ENCODE measurements at places on chromosomes 7 and 10.

DNA sequence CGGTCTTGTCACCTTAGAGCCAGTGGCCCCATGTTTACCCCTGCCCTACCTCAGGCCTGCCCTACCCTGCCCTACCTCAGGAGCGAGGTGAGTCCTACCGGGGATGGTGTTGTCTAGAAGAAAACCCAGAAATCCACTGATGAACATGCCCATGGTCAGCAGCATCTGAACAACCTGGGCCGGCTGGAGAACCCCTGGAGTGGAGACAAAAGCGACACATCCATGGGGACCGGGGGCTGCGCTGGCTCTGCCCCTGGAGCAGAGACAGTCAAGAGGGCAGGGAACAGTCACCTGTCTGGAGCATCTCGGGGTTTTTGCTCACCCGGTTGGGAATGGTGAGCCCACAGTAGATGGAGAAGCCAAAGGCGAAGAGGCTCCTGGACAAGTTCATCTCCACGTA, 36.3 kb downstream of the STRA8 start:
- no peak for DNase-seq

DNA sequence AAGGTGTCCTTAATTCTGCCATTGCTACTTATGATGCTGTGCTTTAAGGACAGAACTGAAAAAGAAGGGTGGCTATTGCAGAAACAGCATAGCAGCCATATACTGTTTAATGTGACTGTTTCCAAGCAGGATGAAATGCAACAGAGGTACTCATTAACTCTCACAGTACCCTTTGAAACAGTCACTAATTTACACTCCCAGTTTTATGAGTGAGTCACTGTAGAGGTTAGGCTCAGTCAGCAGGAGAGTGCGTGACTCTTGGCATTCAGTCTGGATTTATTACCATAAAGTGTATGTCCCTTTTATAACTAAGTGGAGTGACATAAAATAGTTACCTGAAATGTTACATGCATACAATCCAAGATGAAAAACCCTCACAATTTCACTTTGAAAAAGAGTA, 27.7 kb downstream of the ALDH18A1 start:
- no peak for DNase-seq

GRCh38 chr7:2109936-2110609, 122.7 kb downstream of the MAD1L1 start:
- DNase-seq = no peak

- no peak for DNase-seq
Measured at GRCh38 chr7:25897261-25897782, 254.7 kb upstream of the NFE2L3 start.

DNA sequence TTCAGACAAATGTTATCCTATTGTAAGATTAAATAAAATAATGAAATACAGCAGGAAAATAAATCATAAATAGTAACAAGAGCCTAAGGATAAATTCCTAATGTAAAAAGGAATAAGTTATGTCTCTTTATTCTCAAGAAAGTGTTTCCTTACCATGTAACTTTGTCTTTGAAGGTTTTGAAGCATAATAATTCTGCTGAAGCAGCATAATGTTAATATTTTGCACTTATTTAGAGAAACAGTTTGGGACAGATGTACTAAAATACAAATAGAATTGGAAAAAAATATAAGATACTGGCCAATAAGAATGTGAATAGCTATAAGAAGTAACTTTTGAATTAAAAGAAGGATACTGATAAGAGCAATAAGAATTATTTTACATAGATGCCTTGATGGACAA, 45.7 kb downstream of the GRM3 start:
- DNase-seq = no peak

- no peak for DNase-seq
Measured at GRCh38 chr10:3803927-3804741, 19.1 kb upstream of the KLF6 start.

GRCh38 chr10:31886885-31887284, 41.7 kb downstream of the ARHGAP12 start:
- no peak for DNase-seq

DNA sequence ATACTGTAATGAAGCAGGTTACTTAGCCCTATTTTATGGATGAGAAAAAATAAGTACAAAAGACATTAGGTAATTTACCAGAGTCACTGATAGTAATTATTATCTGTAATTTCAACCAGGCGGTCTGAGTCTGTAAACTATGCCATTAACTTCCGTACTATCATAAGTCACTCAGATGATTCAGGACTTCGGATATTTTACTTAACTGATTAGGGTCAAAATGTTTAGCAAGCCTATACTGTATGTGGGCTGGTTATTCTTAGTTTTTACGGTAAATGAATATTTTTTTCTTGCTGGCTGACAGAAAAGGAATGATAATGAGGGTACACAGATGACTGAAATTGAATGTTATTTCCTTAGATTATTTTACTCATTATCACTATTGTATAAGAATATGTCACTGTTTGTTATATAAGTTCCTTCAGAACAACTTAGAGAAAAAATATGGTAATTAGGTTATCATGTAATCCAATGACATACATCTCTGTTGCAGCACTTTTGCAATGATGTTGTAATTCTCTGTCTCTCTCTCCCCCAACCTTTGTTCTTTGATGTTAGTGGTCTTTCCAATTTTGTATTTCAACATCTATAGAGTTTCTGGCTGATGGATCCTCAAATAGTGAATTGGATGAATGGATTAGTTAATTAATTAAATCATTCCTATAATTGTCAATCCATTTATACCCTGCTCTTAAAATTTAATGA, 165.6 kb downstream of the ZEB1 start:
- DNase-seq = no peak

DNA sequence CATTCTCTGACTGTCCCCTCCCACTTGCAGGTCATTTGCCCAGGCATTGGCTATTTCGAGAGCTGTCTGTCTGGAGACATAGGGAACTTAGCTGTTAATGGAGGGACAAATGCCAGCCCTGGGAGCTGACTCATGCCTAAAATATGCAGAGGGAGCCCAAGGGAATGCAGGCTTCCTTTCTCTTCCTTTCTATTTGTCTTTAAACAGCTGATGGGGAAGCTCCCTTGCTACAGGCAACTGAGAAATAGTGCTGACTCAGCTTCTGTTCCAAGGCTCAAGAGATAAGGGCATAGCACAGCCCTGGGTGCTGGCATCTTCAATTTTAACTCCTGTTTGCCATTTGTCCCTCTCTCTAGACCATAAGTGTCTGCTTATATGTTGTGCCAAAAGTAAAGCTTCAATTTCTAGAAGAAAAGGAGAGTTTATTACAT, 82.7 kb upstream of the C1GALT1 start:
- no peak for DNase-seq

DNA sequence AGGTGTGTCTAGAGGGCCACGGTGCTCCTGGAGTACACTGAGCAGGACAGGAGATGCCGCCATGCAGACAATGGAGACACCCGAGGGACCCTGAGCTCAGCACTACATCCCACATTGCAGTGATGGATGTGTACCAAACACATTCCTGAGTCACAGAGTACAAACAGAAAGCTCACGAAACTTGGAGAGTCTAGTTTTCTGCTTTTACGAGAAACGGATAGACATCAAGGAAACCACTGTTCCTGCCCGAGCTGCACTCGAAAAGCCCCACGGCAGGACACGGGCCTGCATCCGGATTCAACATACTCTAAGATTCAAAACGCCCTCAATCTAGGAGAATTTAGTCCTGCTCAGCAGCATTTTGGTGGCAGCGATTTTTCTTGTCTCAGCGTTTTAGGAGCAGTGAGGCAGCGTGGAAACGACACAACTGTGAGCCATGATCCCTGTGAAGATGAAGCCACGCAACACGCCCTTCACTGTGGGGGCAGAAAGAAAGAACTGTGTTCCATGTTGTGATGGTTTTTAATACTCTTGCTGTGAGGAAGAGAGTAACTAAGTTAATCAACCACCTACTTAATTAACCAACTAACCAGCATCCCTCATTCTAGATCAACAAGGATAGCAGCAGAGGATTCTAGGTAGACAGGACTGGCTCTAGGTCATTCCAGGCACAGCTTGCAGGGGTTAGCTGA, 3.2 kb downstream of the TNS3 start:
- DNase-seq = no peak

- DNase-seq = no peak
Measured at GRCh38 chr7:98137134-98137825, 30.6 kb downstream of the LMTK2 start.

DNA sequence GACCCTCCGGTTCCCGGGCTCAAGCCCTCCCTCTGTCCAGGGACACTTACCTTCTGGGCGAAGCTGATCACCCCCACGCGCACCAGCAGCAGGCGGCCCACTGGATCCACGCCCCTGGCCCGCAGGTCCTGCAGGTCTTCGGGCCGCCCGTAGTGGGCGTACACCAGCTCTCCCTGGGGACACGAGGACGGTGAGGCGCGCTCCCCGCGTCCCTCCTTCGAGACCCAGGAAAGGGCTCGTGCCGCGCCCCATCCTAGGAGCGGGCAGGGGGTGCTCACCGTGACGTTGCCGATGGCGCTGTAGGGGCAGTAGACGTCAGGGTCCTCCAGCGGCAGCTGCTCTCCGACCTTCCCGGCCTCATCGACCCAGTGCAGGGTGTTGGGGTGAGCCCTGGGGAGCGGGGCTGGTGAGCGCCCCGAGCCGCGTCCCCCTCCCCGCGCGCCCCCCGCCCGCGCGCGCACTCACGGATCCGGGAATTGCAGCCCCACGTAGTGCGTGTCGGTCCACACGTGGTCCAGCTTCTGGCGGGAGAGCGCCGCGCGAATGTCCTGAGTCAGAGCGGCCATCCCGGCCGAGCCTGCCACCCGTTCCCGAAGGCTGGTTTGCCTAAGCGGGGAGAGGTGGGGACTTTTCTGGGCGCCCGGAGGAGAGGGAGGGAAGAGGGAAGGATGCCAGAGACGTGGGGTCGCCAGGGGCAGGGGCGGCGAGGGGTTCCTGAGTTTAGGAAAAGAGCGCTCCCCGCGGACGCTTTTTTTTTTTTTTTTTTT, 8.2 kb downstream of the TFR2 start:
- DNase-seq = peak; percentile 43

DNA sequence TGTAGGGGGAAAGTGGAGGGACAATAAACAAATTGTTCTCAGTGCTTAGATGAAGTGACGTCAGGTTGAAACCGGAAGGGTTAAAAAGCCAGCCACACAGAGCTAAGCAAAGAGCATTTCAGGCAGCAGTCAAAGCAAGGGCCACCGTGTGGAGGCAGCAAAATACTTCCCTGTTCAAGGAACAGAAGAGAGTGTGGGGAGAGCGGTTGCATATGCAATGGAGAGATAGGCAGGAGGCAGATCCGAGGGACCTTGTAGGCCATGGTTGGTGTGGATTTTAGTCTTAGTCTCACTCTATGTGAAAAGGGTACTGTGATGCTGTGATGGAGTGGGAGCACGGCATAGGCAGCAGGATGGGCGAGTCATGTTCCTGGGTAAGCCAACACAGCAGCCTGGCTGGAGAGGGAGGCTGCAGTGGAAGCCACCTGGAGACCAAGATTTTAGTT, 3.8 kb upstream of the STN1 start:
- DNase-seq = no peak

- no peak for DNase-seq
Measured at GRCh38 chr7:155303039-155303593, 5.4 kb downstream of the INSIG1 start.

DNA sequence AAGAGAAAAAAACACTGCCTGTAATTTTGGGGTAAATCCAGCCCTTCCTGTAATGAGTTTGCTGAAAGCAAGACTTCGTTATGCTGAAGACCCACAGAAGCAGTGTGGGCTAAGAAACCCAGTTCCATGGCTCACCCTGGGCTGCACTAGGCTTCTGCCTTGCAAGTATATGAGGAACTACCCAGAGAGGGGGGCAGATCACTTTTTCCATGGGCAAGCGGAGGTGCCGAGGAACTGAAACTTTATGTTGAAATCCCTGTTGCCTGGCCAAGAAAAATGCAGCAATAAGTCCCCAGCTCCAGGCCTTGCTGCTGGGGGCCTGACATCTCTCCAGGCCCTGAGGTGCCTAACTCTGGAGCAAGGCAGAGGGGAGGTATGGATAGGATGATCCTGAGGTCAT, 8.5 kb downstream of the RASSF4 start:
- no peak for DNase-seq
